ENCODE measurements at places on chromosomes 11 and 22.

DNA sequence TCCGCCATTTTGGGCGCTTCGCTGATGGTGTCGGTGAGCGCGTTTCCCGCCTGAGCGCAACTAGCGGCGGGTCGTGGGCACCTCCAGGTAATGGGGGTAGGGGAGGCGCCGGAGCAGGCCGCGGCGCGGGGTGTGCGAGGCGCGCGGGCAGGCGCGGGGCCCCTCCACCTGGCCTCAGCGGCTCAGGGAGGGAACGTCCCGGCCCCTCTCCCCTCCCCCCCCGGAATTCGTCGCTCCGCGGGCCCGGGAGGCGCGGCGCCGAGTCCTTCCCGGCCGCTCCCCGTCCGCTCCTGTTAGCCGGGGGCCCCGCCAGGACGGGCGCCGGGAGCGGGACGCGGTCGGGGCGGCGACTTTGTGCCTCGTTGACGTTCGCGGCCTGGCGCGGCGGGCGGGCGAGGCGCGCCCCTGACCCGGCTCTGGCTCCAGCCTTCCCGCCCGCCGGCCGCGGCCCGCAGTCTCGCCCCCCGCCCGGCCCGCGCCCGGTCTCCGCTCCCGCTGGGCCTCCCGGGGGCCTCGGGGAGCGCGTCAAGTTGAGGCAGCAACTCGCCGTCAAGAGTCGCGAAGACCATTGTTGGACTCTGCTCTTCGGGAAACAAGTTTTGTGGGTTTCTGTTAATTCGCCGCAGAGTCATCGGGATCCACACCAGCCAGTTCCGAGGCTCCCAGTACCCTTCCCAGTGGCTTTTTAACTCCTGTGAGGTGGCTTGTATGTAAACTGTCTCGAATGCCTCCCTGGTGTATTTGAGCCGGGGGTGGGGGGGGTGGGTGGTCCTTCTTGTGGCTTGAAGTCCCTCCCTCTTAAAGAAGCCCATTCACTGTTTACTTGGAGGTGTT, at the start of gene PPP6R3:
Gene PPP6R3, plus strand, starts transcription at position 12 of the 834 bp plus-strand sequence. CDS start 76,913 bp downstream, outside the sequence.
- no peak for DNase-seq

GRCh38 chr11:85923455-85923854, 68.3 kb downstream of the CCDC83 start:
- DNase-seq, result no peak

DNA sequence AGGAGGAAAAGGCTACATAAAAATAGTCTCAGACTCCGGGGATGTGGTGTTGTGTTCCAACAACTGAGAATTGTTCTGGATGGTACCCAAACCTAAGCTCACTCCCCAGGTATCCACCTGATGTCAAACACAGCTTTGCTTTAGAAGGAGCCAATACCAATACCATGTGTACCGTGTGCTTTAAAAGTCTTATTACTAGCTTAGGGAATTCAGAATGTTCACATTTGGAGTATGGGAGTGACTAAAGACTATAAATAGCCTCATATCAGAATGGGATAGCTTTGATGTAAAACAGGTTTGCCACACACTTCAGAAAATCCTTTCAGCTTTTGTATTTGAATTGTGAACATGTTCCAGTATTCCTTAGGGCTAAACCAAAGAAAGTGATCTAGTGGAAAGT, 248.7 kb upstream of the ARHGAP42 start:
- DNase-seq, result no peak

- DNase-seq, result no peak
These were observed 4.3 kb downstream of the MTFP1 start for GRCh38 chr22:30429887-30430286.

DNA sequence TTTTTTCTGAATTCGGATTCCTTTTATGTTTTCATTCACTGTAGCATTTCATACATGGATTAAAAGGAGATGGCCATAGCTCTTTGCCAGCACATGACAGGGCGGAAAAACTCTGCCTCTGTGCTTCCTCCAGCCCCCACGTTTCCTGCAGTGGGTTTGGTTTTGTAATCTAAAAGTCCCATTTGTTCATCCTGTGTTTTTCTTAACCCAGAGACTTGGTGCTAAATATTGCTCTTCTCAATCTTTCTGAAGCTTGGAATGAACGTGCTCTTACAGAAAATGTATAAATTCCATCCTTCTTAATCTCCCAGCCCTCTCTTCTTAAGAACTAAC, 89.9 kb downstream of the PPP6R3 start:
- no peak for DNase-seq

GRCh38 chr22:38890377-38890776, 18.4 kb upstream of the CBX6 start:
- no peak for DNase-seq

DNA sequence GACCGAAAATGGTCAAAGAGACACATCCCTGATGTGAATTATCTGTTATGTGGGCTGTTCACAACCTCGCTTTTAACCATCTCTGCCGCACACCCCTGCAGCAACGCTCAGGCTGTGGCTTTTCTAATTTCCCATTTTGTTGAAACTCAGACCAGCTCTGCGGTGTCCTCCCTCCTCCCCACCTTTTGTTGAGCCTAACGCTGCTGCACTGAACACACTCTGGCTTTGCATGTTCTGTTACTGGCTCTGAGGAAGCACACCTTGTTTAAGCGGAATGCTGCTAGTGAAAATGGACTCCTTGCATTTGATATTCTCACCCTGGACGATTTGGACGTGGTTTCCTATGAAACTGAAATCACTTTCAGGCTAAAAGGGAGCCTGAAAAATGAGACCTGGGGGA, 198.5 kb upstream of the MTNR1B start:
- no peak for DNase-seq

DNA sequence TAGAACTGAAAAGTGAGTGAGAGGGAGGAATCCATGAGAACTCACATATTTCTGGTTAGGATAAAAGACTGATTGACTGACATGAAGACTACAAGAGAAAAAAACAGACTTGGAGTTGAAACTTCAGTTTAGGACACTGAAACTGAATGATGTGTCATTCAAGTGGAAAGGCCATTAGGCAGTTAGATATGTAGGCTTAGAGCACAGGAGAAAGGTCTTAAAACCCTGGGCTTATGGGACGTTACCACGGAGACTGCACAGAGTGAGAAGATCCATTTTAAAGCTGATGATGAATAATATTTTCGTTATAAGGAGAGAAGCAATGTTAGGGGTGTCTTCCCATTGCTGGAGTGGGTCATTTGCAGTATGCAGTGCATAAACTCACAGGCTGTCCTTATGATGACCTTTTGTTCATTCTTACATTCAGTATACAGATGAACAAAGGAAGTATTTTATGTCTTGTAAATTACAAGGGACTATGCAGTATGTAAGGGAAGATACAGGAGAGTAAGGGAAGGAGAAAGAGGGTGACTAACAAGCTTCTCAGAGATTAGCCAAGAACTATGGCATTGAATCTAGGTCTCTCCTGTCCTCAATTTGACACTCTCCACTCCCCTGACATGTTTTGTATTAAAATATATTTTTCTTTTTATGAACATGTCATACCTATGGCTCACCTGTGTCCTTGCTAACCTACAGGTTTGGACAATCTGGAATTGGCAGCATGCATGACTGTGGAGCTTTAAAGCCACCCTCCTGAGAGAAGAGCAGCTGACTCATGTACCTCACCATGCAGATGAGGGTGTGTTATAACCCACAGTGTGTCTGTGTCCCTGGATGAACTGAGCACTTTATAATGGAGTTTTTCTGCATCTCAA, 63.7 kb downstream of the MAML2 start:
- DNase-seq, result no peak

- DNase-seq, result no peak
These were observed 321.4 kb downstream of the FAT3 start for GRCh38 chr11:92545906-92546471.

DNA sequence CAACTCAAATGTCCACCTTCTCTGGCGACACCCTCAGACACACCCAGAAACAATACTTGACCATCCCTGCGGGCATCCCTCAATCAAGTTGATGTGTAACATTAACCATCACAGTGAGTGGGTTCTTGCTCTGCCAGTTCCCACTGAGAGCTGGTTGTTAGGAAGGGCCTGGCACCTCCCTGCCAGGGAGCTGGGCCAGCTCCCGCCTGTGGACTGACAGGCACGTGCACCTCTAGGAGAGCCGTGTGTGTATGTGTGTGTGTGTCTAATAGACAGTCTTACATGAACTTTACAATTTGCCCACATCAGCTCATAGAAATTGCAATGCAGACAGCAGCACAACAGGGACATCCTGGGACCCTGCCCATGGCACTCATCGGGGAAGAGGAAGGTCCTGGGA, 298.7 kb downstream of the SHANK2 start:
- DNase-seq, result no peak

DNA sequence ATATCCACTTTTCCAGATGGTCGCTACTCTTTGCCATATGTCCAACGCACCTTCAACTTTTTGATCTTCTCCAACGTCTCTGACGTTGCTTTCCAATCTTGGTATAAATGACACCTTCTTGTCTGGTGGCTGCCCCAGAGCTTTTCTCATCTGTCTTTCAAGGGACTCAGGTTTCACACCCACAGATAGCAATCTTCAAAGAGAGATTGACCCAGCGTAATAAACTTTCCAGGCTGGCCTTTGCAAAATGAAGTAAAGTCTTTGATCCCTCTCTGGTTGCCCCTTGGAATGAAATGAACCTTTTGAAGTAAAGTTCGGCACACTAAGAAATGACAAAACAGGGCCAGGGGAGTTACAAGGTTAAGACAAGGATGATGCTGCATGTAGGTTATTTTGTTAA, 138.4 kb upstream of the BDNF start:
- no peak for DNase-seq

DNA sequence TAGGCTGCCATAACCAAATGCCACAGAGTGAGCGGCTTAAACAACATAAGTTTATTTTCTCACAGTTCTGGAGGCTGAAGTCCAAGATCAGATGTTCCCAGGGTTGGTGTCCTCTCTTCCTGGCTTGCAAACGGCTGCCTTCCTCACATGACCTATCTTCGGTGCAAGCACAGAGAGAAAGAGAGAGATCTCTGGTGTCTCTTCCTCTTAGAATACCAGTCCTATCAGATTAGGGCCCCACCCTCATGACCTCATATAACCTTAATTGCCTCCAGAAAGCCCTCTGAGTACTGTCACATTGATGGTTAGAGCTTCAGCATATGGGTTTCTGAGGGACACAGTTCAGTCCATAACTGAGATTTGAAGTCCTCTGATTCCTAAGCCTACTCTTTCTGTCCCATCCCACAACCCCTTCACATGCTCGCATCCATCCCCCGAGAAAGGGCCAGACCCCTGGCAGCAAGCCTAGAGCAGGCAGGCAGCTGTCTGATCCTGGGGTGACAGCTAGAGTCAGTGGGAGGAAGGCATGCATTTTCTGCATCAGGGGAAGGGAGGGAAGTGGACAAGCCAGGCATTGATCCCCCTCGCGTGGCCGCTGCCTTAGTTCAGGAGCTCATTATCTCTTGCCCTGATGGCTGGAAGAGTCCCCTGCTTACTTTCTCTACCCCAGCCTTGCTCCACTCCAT, 114.1 kb downstream of the FAR1 start:
- DNase-seq, result no peak

DNA sequence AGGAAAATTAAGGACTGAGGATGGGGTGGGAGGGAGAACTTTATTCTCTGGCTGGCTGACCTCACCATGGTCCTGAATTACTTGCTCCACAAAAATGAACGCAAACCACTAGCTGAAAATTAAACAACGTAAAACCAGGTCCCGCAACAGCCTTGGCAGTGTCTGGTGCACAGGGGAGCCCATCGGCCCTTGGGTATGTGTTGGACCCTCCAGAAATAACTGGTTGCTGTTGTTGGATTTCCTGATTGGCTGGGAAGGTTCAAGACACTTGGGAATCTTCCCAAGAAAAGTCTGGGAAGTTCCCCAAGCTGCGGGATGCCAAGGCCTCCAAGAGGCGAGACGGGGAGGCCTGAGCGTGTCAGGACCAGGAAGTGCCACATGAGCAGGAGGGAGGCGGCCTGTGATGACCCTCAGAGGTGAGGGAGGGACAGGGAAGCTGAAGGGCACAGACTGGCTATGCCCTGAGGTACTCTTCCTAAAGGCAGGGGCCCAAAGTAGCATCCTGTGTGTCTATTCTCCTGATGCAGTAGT, 10.4 kb upstream of the RASL10A start:
- DNase-seq, result no peak
